ENCODE measurements at places on chromosomes 2 and 18.

GRCh38 chr2:96315400-96316071, 9.6 kb upstream of the ITPRIPL1 start:
- no peak for DNase-seq

DNA sequence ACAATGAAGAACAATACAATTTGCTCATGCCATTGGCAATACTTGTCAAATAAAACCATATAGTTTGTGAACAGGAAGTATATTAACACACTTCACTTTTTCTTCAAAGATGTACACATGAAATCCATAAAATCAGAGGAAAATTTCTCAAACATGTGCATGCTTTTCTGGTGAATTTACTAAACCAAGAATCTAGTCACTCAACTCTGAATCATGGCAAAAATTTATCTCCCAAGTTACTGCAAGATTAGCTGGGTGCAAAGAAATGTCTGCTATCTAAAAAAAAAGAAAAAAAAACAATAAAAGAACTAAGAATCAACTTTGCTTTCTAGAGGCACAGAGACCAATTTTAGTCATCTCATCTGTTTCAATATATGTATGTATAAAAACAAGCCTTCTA, 419.2 kb downstream of the NR4A2 start:
- no peak for DNase-seq

DNA sequence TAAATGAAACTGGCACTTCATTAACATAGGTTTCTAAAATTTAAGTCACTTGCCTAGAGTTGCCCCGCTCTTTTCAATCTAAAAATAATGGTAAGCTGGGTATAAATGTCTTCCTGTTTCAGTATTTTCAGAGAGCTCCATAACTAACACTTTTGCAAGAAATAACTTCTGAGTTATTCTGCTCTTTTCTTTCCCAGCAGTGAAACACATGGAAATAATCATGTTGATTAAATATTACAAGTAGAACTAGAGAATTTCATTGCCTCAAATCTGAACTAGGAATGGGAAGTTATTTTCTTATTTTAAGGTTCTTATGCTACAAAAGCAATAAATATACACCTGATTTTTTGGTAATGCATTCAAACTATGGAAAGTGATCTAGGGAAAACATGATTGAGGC, 257.4 kb downstream of the IKZF2 start:
- no peak for DNase-seq

DNA sequence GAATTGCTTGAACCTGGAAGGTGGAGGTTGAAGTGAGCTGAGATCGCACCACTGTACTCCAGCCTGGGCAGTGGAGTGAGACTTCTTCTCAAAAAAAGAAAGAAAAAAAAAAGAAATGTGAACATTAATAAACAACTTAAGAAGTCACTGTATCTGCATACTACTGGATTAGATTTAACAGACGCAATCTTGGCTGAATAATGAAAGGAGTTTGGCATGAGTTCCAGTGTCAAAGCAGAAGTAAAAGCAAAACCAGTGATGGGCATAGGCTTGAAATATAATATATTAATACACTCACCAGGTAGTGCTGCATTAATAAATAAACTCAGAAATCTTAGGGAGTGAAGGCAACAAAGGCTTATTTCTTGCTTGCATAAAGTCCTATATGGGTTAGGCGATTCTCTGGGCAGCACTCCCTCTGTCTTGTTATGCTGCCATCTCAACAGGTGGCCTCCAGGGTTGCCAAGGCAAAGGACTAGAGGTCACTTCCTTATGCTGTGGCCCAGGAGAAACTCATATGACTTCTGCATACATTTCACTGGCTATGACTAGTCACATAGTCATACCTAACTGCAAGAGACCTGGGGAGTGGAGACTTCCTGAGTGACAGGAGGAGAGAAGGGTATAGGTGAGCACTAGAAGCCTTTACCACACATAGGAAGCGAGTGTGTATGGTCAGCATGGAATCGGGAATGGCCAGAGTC, 296.2 kb upstream of the SPRED2 start:
- DNase-seq = no peak

GRCh38 chr2:68741805-68742306, 7.2 kb downstream of the ARHGAP25 start:
- DNase-seq = no peak

GRCh38 chr2:113060396-113060795, 1.4 kb downstream of the IL36RN start:
- DNase-seq = no peak

DNA sequence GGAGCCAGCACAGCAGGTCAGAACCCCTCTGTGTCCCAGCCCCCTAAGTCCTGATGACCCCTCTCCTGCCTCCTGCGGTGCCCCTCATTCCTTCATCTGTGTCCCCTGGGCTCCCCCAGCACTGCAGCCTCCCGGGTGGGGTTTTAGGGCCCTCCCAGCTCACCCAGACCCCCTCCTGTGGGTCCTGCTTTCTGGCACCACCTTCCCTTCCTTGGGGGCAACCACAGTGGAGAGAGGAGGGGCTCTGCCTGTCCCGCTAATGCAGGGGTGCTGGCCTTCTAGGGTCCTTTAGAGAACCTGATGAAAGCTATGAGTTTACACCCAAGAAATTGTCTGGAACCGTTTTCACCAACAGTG, 42.7 kb upstream of the ALPP start:
- no peak for DNase-seq

DNA sequence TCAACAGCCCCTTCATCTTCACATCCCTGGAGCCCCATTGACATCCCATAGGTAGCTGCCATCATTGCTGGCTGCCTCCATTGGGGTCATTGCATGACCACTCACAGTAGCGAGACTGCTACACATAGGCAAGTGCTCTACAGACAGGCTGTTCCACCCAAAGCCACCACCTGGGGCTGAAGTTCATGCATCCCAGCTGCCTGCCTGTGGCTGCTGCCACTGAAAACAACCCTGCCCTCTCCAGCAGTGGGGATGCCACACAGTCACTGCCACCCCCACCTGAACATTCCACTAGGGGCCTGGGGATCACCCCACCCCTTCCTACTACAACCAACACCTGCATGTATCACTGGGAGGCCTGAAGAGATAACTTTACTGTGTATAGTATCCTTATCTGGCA, 59.5 kb upstream of the CTAGE1 start:
- no peak for DNase-seq

- DNase-seq = no peak
These were observed 112.3 kb downstream of the LNPK start for GRCh38 chr2:175889701-175890302.

GRCh38 chr2:105526000-105526925, 127.4 kb upstream of the FHL2 start:
- DNase-seq = no peak

- DNase-seq = no peak
These were observed 611 bp downstream of the TCF7L1 start for GRCh38 chr2:85133751-85134254.

DNA sequence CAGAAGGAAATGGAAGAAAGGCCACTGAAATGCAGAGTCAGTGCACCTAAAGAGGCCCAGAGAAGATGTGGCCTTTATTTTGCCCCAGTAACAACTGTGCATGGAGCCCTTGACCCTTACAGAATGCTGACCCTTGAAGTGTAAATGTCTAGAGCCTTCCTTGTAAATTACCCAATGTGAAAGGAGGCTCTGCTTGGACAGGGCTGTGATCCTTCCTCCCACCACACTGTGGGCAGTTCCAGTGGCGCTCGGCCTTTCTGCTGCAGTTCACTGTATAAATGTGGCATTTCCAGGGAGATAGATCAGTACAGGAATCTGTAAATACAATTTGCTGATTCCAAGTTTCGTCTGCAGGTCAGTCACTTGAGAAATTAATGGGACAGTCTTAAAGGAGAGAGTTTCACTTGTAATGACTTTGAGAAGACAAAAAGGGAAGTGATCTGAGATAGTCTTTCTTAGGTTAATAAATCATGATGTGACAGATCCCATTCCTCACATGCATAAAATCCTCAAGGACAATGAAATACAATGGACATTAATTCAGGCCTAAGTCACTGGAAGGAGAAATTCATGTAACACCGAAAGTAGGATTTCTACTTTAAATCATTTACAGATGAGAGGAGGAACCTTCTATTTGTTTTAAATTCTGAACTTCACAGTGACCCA, 133.8 kb upstream of the LMAN1 start:
- DNase-seq = no peak

- DNase-seq = no peak
These were observed 123.4 kb upstream of the COL3A1 start for GRCh38 chr2:188850786-188851185.

GRCh38 chr2:50448556-50448955, 583.4 kb downstream of the NRXN1 start:
- DNase-seq = no peak

DNA sequence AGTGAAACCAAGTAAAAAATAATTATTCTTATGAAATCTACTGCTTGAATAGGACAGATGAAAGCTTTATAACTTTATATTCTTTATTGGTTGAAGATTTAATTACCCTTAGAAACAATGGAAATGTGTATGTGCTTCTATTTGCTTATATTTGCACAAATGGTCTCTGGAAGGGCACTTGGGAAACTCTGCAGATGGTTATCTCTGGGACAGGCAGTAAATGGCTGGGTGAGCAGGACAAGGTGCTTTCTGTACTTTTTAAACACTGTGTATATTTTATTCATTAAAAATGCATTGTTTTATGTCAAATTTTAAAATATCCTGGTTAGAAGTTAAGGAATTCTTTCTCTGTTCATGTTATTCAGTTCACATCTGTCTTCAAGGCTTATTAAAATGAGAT, 131.1 kb downstream of the LRRTM4 start:
- DNase-seq = no peak

GRCh38 chr18:22285361-22286140, 116.2 kb downstream of the GATA6 start:
- no peak for DNase-seq

GRCh38 chr2:149313512-149313972, 16.8 kb upstream of the LYPD6 start:
- DNase-seq = peak; percentile 71

DNA sequence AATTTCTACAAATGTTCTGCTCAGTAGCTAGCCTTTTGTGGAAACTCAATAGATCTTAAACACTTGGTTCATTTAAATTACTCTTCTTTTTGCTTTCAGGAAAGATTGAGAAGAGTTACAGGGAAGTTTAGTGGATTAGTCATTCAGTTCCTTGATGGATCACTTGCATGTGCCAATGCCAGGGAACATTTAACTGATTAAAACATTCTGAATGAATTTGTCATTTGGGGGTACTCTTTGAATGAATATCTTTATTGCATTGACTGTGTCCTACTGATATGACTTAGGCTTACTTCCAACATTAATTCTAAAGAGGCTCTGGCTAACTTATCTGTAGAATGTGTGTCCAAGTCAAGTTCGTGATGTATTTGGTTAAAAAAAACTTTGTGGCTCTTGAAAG, 199.8 kb downstream of the PLCL1 start:
- DNase-seq = no peak

DNA sequence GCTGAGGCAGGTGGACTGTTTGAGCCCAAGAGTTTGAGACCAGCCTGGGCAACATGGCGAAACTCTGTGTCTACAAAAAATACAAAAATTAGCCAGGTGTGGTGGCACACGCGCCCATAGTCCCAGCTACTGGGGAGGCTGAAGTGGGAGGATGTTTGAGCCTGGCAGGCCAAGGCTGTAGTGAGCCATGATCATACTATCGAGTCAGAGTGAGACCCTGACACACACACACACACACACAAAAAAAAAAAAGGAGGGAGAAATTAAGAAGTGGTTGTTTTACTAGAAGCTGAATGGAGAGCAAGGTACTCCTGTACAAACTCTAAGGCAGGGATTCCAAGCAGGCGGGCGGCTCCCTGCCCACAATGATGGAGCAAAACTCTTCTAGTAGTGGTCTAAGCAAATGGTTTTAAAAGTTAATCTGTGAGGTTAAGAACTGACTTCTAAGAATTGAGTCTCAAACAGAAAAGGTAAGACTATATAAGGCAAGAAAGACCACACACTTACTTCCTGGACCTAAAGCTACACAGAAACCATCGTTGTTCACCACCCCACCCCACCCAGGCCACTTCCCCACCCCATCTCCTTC, 2.6 kb downstream of the ANKRD44 start:
- no peak for DNase-seq

- DNase-seq = no peak
These were observed 45.2 kb downstream of the STRADB start for GRCh38 chr2:201496785-201497184.

GRCh38 chr2:200787351-200788120, 24.2 kb upstream of the BZW1 start:
- DNase-seq = no peak

- DNase-seq = no peak
These were observed 34.9 kb downstream of the SUCLG1 start for GRCh38 chr2:84424152-84424551.

DNA sequence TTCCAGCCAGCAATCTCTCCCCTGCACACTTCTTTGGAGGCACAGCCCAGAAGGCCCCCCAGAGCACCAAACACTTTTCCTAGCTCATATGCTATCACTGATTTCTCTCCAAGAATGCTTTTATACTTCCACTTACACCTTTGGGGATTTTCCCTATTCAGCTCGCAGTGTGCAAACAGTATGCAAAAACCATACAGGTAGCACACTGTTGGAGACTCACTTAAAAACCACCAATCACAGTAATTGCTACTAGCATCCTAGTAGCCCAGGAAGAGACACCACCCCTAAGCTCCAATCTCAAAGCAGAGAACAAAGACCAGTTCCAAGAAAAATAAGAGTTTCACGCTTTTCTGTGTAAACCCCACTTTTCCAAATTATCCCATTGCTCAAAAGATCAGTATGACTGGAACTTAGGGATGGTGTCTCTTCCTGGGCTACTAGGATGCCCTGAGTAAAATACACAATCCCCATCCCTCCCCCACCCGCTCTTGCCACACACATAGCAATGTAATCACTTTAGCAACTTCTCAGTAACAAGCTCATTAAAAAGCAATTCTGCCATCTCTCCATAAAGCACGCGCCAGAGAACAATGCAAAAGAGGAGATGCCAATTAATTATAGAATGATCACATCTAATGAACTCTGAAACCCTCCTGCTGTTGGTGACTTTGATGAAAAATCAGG, 43.0 kb downstream of the KLF7 start:
- no peak for DNase-seq

DNA sequence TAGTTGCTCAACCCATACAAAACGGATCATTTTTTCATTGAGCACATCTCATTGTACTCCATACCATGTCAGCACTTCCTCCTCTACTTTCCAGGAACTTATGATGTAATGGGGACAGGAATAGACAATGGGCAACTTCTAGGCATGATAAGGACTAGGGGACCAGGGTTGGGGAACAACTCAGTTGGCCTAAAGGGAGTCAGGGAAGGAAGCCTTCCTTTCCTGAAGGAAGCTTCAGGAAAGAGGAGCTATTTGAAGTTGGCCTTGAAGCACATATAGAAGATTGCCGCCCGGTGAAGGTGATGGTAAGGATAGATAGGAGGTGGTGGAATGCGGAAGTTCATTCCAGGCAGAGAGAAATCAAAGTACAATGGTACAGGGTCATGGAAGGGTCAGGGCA, 283.9 kb downstream of the SLC8A1 start:
- DNase-seq = no peak

DNA sequence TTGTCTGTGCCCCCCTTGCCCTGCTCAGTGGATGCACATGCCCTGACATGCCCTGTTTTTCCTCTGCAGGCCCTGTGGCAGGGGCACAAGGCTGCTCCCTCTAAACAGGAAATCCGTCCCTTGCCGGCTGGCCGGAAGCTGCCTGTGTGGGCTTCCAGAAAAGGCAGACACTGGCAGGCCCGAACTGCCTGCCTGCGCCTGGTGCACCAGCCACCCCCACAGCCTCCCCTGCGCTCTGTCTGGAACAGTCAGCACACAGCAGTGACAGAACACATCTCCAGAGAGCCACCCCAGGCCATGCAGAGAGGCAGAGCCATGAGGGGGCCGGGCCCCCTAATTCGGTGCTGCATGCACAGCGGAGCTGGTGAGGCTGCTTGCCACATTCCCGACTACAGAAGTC, 33.5 kb downstream of the LOXHD1 start:
- DNase-seq = no peak

- DNase-seq = no peak
These were observed 165.9 kb downstream of the ZFP36L2 start for GRCh38 chr2:43060390-43061016.

All from neural progenitor cell (in vitro differentiated cells).